ENCODE measurements at places on chromosomes 7 and 10.

DNA sequence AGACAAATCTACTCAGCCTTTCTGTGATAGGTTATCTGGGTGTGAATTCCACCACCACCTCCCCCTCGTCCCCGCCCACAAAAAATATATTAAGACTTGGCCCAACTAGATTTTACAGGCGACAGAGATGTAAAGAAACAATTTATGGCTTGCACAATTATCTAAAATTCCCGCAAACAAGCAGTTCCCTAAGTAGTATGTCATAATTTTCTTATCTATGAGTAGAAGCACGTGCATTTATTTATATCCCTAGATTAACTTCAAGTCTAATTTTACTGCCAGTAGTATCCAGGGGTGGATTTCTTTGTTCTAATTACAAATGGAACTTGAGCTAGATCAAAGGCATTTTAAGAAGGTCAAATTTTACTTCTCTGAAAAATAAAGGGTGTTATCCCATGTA lies 1.7 kb downstream of the TSPAN12 start:
- no peak for DNase-seq

GRCh38 chr10:88395677-88396076 lies 187.4 kb downstream of the RNLS start:
- DNase-seq: no peak

GRCh38 chr10:69802424-69803161 lies 887 bp downstream of the COL13A1 start:
- DNase-seq: no peak

- no peak for DNase-seq
Measured at GRCh38 chr10:80464557-80465450, 10.7 kb downstream of the TSPAN14 start.

- no peak for DNase-seq
Measured at GRCh38 chr7:34747176-34747781, 89.3 kb downstream of the NPSR1 start.

GRCh38 chr10:129833994-129834739 lies 129.9 kb downstream of the EBF3 start:
- DNase-seq: no peak

- DNase-seq: no peak
Measured at GRCh38 chr10:104020020-104020419, 53.1 kb downstream of the SLK start.

GRCh38 chr7:54109501-54109900 lies 432.7 kb upstream of the VSTM2A start:
- no peak for DNase-seq

DNA sequence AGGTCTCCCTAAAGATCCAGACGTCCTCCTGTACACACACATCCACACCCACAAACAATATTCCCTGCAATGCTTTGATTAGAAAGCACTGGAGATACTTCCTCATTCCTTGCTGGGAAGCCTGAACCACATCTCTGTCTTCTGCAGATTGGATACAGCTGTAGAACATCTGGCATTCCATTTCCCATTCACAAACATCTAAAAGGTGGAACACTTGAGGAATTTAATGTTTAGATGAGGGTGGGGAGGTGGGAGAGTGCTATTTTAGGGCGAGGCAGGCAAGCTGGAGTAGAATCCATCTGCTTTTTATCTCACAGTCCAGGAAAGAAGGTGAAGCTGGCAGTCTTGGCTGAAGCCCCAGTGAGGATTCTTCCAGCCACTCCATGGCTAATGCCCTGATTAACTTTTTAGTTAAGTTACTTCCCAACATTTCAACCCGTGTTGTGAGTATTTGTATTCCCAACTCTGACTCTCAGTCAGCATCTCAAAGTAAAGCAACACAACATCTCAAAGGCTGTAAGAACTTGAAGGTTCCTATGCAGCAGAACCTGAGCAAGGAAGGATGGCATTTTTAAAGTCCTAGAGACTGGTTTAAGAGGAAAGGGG lies 46.1 kb downstream of the CYTH3 start:
- DNase-seq: no peak

DNA sequence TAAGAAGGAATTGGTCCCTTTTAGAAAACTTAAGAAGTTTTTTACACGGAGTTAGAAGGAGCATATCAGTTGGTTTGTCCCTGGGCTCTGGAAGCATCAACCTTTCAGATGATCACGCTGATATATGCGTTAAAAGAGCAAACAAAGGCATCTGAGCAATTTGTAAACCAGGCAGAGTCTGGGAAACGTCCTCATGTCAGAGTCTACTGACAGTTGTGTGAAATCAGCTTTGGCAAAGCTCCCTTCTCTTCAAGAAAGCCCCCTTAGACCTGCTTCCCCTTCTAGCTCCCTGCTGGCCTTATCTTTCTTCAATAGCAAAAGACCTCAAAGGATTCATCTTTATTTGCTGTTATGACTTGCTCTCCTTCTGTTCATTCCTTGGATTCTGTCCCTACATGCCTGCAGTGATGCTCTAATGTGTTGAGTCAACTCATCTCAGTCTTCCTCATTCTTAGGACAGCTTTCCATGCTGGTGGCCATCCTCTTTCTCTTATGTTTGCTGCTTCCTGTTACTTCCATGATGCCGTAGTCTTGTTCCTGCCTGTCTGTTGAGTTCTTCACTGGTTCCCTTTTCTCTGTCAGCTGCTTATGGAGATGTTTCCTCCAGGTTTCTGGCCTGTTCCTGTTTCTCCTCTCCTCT lies 106.5 kb upstream of the BMPER start:
- DNase-seq: no peak

GRCh38 chr10:116880716-116881482 lies 31.6 kb downstream of the ENO4 start:
- DNase-seq: no peak

- DNase-seq: no peak
Measured at GRCh38 chr7:135718219-135718618, 9.8 kb downstream of the SLC13A4 start.

DNA sequence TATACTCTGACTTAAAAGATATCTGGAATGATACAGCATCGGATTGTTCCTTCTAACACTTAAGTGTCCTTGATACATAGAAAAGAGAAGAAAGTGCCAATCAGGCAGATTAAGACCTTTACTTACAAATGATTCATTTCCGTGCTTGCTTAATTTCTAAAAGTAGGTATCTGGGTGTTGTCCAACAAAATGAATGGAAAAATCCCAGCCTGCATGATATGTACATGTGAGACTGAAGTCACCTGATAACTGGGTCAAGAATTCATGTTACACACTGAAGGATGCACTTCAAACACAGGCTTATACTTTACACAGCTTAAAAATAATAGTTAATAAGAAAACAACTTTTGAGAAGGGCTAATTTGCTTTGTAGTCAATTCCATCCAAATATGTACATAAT lies 25.2 kb upstream of the PLXDC2 start:
- DNase-seq: no peak

DNA sequence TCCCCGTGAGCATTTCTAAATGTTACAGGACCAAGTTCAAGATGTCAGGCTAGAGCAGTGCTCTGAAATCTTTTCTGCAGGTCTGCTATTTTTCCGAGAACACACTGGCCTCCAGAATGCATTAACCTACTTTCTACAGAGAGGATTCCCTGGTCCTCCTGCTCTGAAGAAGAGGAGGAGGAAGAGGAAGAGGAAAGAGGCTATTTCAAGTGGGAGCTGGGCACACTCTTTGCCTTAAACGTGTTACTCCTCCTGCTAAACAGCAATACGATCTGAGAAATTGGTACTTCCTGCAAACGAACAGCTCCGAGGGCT lies 157.4 kb downstream of the FRMD4A start:
- DNase-seq: no peak

DNA sequence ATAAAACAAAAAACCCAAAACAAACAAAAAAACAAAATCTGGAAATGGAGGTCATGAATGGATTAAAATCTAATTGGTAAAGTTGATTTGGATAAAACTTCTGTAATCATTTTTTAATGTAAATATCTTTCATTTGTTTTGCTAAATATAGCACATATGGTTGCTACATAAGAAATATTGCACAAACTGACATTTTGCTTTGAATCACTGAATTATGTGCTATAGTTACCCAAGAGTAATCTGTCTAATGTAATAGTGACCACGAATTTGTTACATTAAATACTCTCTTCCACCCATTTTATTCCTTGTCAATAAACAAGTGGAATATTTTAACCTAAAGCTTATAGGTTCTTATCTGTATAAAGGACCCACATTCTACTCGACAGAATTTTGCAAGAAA lies 6.2 kb downstream of the CFAP58 start:
- DNase-seq: no peak

GRCh38 chr10:110352930-110353243 lies 48.2 kb upstream of the SMNDC1 start:
- DNase-seq: no peak

DNA sequence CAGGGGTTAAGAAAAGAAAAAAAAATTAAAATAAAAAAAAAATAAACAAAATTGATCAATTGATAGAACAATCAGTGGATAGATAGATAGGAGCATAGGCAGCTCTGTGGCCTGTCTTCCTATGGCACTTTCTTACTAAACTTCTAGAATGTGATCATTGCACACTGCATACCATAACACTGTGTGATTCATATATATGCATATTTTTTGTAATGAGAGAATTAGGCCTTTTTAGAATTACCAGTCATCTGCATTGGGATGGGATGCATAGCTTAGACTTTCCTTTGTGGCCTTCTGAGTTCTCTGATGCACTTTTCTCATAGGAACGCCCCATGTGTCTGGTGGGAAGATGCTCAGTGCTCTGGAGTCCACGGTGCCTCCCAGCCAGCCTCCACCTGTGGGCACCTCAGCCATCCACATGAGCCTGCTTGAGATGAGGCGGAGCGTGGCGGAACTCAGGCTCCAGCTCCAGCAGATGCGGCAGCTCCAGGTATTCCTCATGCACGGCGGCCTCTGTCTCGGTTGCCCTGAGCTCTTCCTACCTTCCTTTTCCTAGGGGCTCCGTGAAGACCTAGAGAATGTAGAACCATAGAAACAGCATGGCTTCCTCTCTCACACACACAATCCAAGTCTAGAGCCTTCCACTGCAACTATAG lies 222.5 kb downstream of the ARHGAP21 start:
- no peak for DNase-seq

GRCh38 chr7:49371771-49372170 lies 401.7 kb upstream of the VWC2 start:
- DNase-seq: no peak

GRCh38 chr10:101287183-101287996 lies 58.1 kb upstream of the LBX1 start:
- DNase-seq: no peak

DNA sequence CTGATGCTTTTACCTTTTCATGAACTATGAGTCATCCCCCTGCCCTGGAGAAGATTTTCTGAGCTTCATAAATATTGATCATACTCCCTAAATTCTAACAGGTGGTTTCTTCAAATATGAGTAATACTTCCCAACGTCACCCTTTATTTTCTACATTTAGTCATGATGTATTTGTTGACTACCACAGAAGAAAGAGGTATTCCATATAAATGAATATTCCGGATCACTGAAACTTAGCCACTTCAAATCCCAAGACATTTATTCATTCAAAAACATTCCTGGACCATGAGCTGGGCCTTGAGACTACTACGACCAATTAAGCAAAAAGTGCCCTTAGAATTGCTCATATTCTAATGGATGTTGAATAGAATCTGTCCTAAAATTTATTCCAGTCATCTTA lies 395.8 kb upstream of the NPVF start:
- no peak for DNase-seq

DNA sequence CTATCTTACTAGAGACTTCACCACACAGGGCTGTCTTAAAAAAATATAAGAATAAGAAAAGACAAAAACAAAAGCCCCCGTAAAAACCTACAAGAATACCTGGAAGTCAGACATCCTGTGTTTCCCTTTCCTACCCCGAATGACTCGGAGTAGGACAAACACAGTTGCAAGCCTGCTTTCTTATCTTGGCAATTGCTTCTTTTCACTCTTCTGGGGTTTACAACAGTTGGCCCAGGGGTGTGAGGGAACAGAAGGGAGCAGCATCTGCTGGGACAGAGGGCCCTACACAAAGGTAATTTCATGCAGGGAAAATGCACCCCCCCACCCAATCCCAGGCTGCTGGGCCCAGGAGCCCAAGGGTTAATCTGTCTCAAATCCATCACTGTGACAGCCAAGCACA lies 220.6 kb downstream of the ARHGAP12 start:
- DNase-seq: no peak

GRCh38 chr7:141519623-141520022 lies 31.6 kb upstream of the AGK start:
- no peak for DNase-seq

- DNase-seq: no peak
Measured at GRCh38 chr7:44185729-44186128, 3.5 kb downstream of the GCK start.

DNA sequence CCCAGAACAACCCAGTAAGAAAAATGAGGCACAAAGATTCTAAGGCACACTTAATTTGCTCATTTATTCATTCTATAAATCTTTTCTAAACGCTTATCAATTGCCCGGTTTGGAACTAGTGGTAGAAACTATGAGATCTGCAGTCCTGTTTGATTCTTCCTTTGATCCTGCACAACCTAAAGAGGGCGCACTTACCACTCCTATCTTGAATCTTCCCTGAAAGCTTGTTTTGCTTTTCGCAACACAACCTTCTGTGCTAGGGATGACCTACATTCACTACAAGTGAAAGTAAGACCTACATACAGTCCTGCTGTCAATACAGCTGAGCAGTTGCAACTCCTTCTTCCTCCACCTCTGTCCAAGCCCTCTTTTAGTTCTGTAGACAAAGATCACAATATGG lies 12.6 kb upstream of the ARL4A start:
- DNase-seq: no peak

DNA sequence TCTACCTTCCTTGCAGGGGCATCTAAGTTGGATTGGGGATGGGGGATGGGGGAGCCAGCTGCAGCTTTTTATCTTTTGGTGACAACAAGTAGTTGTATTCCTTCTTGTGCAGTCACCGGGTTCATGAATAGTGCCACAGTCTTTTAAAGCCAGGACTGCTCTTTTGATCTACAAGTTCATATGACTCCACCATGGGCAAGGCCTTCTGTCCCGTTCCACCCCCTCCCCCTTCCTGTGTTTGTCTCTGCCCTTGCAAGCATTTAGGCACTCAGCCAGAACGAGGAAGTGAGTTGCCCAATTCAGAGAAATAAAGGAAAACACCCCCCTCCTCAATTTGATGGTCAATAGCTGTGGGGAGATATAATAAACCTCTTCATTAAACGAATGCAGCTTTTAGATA lies 44.8 kb upstream of the EGR2 start:
- no peak for DNase-seq

DNA sequence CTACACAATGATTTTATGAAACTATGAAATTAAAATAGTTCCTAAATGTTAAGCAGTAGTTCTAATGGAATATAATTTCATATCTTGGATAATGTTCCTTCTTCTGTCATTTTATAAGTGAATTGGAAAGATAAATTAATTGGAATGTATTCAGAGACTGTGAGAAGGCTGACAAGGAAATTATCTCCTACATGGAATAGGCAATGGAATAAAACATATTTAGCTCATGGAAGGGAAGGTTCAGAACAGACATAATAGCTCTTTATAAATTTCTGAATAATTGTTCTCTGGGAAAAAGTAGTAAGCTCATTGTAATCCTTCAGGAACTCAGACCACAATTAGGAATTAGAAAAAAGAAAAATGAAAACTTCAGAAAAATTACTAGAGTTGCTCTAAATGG lies 1172.3 kb upstream of the SORCS1 start:
- no peak for DNase-seq

Data from NCI-H1417 treated with DMSO at 0.1 percent for 48 hours (cell line).